ENCODE measurements at places on chromosomes 12 and 14.

GRCh38 chr14:64089920-64090319, 204.3 kb downstream of the ESR2 start:
- no peak for DNase-seq

- no peak for DNase-seq
Observed at GRCh38 chr12:45260104-45260815, 44.4 kb downstream of the ANO6 start.

- DNase-seq, result no peak
Observed at GRCh38 chr12:27474344-27474743, 27.8 kb downstream of the SMCO2 start.

- DNase-seq, result peak; percentile 16
Observed at GRCh38 chr14:99687284-99688209, 3.4 kb downstream of the CYP46A1 start.

DNA sequence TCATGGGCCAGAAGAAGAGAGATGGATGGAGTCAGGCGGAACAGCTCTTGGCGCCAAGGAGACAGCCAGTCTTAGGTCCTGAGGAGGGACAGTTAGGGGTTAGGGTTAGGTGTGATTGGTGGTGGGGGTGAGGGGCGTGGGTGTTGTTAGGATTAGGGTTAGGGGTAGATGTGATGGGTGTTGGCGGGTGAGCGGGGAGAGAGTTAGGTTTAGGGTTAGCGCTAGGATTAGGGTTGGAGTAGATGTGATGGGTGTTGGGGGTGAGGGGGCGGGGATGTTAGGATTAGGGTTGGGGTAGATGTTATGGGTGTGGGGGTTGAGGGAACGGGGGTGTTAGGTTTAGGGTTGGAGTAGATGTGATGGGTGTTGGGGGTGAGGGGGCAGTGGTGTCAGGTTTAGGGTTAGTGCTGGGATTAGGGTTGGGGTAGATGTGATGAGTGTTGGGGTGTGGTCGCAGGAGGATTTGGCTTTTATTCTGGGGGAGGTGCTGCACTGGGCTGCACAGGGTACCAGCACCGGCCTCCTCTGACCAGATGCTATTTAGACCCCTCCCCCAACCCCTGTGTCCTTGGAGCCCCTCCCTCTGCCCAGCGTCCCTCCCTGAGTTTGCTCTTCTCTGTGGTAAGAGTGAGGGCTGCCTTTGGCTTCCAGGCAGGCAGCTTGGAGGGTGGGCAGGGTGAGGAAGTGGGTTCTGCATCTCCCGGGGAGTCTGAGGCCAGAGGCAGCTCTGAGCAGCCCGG, 35.6 kb upstream of the FBRSL1 start:
- DNase-seq, result no peak

GRCh38 chr14:61319086-61319485, 2.3 kb upstream of the PRKCH start:
- no peak for DNase-seq

DNA sequence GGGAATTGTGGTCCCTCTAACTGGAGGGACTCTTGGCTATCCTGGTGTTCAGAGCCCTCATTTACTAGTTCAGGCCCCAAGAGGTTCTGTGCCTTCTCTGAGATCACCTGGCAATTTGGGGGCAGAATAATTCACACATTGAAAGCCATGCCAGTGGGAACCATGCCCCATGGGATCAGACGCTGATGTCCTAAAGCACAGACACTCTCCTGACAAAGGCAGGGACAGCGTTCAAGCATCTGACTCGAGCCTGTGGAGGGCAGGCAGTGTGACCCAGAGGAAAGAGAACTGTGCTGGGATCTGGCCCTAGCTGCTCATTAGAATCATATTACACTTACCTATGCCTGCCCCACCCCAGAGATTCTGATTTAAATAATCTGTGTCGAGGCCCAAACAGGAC, 2.4 kb upstream of the ASB2 start:
- no peak for DNase-seq

GRCh38 chr12:106301611-106302321, 767 bp upstream of the TCP11L2 start:
- DNase-seq, result peak; percentile 92

DNA sequence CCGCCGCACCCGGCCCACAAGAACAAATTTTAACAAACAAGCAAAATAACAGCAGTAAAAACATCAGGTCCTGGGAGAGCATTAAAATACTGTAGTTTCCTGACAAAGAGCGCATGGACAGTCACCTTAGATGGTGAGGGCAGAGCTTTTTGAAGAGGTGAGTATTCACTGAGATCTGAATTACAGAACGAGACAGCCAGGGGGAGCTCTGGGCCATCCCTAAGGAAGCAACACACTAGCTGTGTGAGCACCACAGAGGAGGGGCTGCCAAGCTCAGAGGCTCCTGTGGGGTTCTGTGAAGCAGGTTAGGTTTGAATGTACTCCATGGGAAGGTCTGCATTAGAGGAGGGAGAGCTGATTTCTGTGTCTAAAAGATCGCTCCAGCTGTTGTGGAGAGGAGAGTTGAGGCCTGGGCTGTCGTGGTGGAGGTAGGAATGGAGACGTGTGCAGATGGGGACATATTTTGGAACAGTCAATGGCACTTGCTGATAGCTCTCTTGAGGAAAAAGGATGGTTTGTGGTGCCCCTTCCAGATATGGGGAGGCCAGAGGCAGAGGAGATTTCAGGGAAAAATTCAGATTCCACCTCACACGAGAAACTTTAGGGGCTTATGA, 72.9 kb downstream of the TRAFD1 start:
- DNase-seq, result peak; percentile 10

All from T-helper 2 cell (primary cell).